ENCODE measurements at places on chromosomes 1 and 21. TPM values are rescaled to one million over a fixed set of nuclear protein-coding genes. Genes with fewer than 3 reads are reported as not detected.

Gene NASP
- 130 TPM for total RNA-seq

Gene MAP1LC3C
- total RNA-seq: 10.1 TPM

Gene PTPRF
- total RNA-seq: 169 TPM

Gene GPR37L1
- total RNA-seq: 0.88 TPM

Gene TFF2
- total RNA-seq: not detected

Gene NTRK1
- total RNA-seq: 3.4 TPM

Gene VAV3
- 22.1 TPM for total RNA-seq

Gene ARHGEF16
- 2.3 TPM for total RNA-seq

Gene AMY1A
- total RNA-seq: not detected

Gene CFAP126
- total RNA-seq: not detected

Gene OLFM3
- total RNA-seq: 19.4 TPM

Gene KPRP
- total RNA-seq: not detected

Gene PER3
- 50.6 TPM for total RNA-seq

Gene KCNJ15
- total RNA-seq: 0.38 TPM

Gene PKLR
- total RNA-seq: 1.0 TPM

Gene ZBTB8A
- 24.7 TPM for total RNA-seq

Gene S100A13
- total RNA-seq: 13.2 TPM

Gene PRELP
- total RNA-seq: 12.8 TPM

Gene RALGPS2
- 140 TPM for total RNA-seq

Gene PLA2G2C
- total RNA-seq: not detected

Gene ELAVL4
- 15.3 TPM for total RNA-seq

Gene PPIAL4G
- not detected for total RNA-seq

Gene CLCA2
- total RNA-seq: 1.3 TPM

Gene C1orf116
- total RNA-seq: 2.9 TPM

Gene S100A8
- total RNA-seq: 23.5 TPM

Gene WDTC1
- total RNA-seq: 48.7 TPM

Gene DLGAP3
- 2.6 TPM for total RNA-seq

Gene PACC1
- 11.6 TPM for total RNA-seq

Gene C1orf141
- 1.3 TPM for total RNA-seq

Gene OR2T33
- not detected for total RNA-seq

Gene ITGB3BP
- 29.1 TPM for total RNA-seq

Gene APP
- 513 TPM for total RNA-seq

Gene GBP1
- 30.1 TPM for total RNA-seq

Gene OR6Y1
- total RNA-seq: not detected

Gene KRTAP11-1
- not detected for total RNA-seq

Gene SPATA17
- total RNA-seq: 3.7 TPM

Gene CFHR1
- not detected for total RNA-seq

Gene ODR4
- 46.9 TPM for total RNA-seq

Gene ZFP69B
- total RNA-seq: 10.4 TPM

Gene TTLL7
- total RNA-seq: 91.1 TPM

Gene RHBDL2
- 0.49 TPM for total RNA-seq

Gene KRTAP10-2
- total RNA-seq: not detected

Gene LRRC38
- 1.6 TPM for total RNA-seq

Gene RGS5
- 164 TPM for total RNA-seq

Measured in camera-type eye (tissue), 1 donor.